ENCODE measurements at places on chromosomes 2 and 18. TPM values are rescaled to one million over a fixed set of nuclear protein-coding genes. Genes with fewer than 3 reads are reported as not detected.

Gene BAZ2B
- total RNA-seq, result 34.1 TPM

Gene POTEJ
- not detected for total RNA-seq

Gene CABLES1
- 6.1 TPM for total RNA-seq

DNA sequence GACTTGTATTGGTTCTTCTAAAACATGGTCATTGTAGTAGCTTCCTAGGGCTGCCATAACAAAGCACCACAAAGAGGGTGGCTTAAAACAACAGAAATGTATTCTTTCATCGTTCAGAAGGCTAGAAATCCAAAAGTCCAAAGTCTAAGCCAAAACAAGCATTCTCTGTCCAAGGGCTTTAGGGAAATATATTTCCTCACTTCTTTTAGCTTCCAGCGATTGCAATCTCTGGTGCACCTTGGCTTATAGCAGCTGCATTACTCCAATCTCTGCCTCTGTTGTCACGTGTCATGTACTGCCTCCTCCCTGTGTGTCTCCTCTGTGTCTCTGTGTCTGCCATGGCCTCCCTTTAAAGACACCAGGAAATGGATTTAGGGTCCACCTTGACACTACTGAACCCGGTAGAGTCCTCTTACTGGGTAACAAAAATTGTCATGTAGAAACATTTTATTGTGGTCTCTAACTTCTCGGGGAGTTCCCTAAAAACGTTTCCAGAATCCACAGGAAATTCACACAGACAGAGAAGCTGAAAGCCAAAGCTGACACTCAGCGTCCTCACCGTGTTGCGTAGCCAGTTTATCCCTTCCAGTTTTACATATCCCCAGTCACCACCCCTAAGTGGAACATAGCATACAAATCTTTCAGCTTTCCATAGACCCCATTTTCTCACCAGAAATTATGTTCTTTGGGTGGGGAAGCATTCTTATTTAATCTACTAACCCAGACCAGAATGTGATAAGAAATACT, 20.7 kb upstream of the TTN start:
- DNase-seq, result no peak

DNA sequence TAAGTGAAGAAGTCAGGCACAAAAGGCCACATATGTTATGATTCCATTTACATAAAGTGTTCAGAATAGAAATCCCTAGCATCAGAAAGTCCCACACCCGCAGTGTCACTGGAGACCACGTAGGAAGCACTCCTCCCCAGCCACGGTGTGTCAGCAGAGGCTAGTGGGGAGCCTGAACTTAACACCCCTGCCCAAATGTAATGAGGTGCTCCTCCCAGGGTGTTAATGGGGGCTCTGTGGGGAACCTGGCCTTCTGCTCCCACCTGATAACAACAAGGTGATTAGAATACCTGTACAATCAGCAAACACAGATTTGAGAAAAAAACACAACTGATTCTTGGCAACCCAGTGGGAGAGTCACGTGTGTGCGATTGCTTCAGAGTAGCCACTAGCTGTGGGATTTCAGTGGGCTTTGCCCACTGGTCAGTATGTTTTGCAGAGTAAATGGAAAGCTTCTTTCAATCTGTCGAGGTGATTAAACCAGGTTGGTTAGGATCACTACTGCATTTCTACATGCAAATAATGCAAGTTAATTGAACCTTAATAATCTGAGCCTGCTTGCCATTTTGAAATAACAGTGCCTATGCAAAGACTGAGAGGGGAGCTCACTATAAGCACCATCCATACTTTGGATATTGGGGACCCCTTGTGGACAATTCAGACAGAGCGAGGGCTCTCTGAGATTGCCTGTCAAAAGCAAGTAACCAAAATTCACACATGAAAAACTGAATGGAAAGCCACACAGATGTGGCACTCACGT, 20.6 kb upstream of the ATRAID start:
- no peak for DNase-seq

- DNase-seq, result no peak
These were observed 201.0 kb downstream of the GLI2 start for GRCh38 chr2:120936476-120937334.

- no peak for DNase-seq
These were observed 8.8 kb downstream of the RTP5 start for GRCh38 chr2:241877989-241878970.

DNA sequence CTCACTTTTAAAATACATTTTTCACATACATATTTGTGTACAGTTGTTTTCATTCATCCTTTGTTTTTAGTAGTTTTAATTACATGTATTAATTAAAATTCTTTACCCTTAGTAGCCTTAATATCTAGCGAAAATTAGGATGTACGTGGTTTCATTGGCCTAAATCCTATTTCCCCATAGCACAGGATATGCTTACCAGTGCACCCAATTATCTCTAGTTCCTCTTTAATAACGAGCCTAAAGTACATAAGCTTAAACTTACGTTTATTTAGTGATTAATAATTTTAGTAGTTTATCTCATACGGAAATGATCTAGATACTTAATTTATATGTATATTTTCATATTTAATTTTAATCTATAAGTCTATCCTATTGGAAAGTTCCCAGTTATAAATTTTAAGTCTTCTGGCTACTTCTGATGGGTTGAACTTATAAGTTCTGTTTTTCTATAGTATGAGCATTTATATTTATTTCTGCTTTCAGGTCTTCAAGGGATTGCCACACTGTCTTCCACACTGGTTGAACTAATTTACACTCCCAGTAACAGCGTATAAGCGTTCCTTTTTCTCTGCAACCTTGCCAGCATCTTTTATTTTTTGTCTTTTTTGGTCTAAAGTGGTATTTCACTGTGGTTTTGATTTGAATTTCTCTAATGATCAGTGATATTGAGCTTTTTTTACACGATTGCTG, 21.4 kb upstream of the RUFY4 start:
- DNase-seq, result no peak

All from epithelial cell of proximal tubule (primary cell).